ENCODE measurements at places on chromosomes 6 and 20.
A peak's percentile ranks its signal among the peaks of the same experiment; 100 is the strongest.

GRCh38 chr6:107132330-107132954, 17.1 kb upstream of the BEND3 start:
- no peaks in the 10 kb centered on the region for H3K27me3 ChIP-seq
- no peaks in the 10 kb centered on the region for H3K36me3 ChIP-seq
- no peak overlapping the region for H3K27ac ChIP-seq
- DNase-seq, result peak; percentile 56

DNA sequence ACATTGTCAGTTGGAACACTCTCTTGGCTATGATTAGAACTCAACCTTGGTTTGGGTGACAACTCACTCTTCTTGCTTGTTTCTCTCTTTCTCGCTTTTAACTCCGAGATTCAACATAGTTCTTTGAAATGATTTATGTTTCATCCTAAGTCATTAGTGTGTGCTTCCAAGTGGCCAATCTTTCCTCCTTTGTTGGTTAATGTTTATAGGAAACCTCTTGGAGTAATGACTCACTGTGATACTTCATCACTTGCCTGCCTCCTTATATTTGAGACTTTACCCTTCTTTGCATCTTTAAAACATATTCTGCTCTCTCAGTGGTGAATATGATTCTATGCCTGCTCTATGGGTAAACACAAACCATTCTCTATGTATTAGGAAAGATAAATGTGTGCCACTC, 279.7 kb upstream of the FLRT3 start:
- H3K4me1 ChIP-seq, result no peaks in the 10 kb centered on the region
- H3K36me3 ChIP-seq, result no peaks in the 10 kb centered on the region

GRCh38 chr6:5243069-5243468, 17.7 kb downstream of the LYRM4 start:
- no peak overlapping the region for H3K27ac ChIP-seq
- H3K27me3 ChIP-seq, result no peaks in the 10 kb centered on the region
- DNase-seq, result no peak
- no peaks in the 10 kb centered on the region for H3K4me1 ChIP-seq

DNA sequence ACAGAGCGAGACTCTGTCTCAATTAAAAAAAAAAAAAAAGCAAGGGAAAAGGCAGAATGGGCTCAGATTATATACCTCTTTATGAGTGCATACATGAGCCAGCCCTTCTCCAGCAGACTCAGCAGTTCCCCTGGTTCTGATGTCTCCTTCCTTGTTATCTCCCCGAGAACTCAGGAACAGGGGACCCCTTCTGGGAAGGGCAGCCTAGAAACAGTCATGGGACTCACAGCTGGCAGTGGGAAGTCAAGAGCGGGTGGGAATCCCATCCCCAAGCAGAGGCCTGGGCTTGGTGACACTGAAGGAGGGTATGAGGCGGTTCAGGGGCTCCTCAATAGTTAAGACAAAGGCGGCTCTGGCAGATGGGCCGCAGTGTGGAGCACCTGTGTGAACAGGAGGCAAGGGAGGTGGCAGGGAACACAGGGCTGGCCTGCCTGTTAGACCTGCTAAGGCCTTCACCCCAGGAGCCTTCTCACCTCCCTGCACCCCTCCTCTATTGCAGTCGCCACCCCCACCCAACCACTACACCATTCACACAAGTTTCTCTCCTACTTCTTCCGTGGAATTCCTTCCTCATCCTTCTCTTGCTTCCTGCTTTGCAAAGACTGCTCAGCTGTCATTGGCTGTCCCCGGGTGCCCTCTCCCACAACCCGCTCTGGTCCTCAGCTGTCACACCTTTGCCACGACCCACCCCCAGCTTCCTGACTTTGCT, 29.7 kb upstream of the MDFI start:
- no peaks in the 10 kb centered on the region for H3K4me1 ChIP-seq
- no peak overlapping the region for H3K4me3 ChIP-seq
- H3K27ac ChIP-seq, result no peak overlapping the region
- DNase-seq, result no peak
- no peaks in the 10 kb centered on the region for H3K27me3 ChIP-seq

- no peaks in the 10 kb centered on the region for H3K27me3 ChIP-seq
- no peak overlapping the region for H3K4me3 ChIP-seq
- no peaks in the 10 kb centered on the region for H3K4me1 ChIP-seq
- no peak overlapping the region for H3K27ac ChIP-seq
- H3K36me3 ChIP-seq, result no peaks in the 10 kb centered on the region
These were observed 7.7 kb upstream of the PTGIS start for GRCh38 chr20:49575551-49576060.

- H3K4me1 ChIP-seq, result no peaks in the 10 kb centered on the region
- DNase-seq, result no peak
- H3K27me3 ChIP-seq, result no peaks in the 10 kb centered on the region
These were observed 30.5 kb upstream of the AKAP12 start for GRCh38 chr6:151209071-151209831.

GRCh38 chr6:4970739-4971395, 33.0 kb downstream of the RPP40 start:
- H3K4me1 ChIP-seq, result no peaks in the 10 kb centered on the region
- no peaks in the 10 kb centered on the region for H3K27me3 ChIP-seq
- H3K4me3 ChIP-seq, result no peak overlapping the region
- no peak overlapping the region for H3K27ac ChIP-seq
- no peak for DNase-seq

DNA sequence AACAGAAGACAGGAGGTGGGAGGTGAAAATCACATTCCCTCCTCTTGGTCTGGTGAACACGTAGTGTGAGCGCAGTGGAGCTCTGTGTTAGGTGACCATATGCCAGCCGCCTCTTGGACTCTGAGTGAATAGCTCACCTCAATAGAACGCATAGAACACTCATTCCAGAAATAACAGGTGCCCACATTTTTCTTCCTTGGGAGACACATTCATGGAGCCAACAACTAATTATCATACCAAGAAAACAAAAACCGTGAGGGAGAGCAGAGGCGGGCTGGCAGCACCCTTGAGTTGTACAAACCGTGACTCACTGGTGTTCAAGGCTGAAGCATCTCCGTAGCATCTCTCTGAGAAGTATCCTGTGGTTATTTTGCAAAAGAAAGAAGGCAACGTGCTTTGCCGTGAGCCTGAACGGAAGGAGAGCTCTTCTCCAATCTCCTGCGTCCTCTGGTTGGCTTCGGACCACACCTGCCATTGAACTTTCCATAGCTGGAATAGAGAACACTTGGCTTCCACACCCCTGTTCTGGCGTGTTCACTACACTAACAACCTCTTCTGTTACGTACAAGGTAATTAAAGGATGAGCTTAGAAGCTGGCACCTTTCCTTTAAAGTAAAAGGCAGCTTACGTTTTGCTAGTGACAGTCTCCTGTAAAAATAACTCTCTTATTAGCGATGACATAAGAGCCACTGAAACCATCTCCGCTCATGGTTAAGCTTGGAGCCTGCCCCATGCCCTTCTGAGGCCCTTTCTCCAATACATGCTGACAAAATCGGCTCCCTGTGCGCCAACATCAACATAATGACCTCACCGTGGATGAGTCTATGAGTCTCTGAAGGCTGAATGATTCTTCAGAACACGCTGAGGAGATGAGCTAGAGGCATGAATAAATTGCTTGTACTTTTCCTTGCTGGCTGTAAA, 30.2 kb upstream of the SGK1 start:
- H3K36me3 ChIP-seq, result no peaks in the 10 kb centered on the region
- no peak overlapping the region for H3K4me3 ChIP-seq
- H3K27ac ChIP-seq, result no peak overlapping the region
- H3K4me1 ChIP-seq, result no peaks in the 10 kb centered on the region
- no peaks in the 10 kb centered on the region for H3K27me3 ChIP-seq

- H3K4me3 ChIP-seq, result no peak overlapping the region
- no peak overlapping the region for H3K27ac ChIP-seq
- no peak for DNase-seq
- H3K27me3 ChIP-seq, result no peaks in the 10 kb centered on the region
- H3K4me1 ChIP-seq, result no peaks in the 10 kb centered on the region
These were observed 12.9 kb downstream of the SALL4 start for GRCh38 chr20:51789434-51789833.

GRCh38 chr6:63352544-63353285, 32.9 kb upstream of the LGSN start:
- no peak overlapping the region for H3K27ac ChIP-seq
- H3K36me3 ChIP-seq, result no peaks in the 10 kb centered on the region
- H3K4me3 ChIP-seq, result peak overlapping the region; percentile 11
- H3K27me3 ChIP-seq, result no peaks in the 10 kb centered on the region
- no peak for DNase-seq

DNA sequence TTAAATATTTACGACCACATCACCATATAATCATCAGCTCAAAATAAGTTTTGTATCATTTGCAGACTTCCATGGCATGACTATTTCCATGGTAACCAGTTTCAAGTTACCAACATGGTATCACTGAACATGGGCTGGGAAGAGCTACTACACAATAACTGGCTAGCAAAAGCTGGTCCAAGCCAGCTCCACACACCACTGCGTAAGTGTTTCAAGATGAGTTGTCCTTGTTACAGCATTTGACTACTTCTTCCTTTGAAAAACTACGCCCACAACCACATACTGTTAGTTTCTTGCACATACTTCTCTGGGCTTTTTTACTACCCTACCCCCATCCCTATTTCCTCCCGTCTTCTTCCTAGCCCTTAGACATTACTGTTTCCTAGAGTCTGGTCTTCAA, 8.5 kb downstream of the CD164 start:
- H3K4me1 ChIP-seq, result peaks cover 8% of the 10 kb centered on the region
- no peak for DNase-seq
- H3K27ac ChIP-seq, result no peak overlapping the region
- H3K27me3 ChIP-seq, result no peaks in the 10 kb centered on the region
- H3K4me3 ChIP-seq, result no peak overlapping the region
- H3K36me3 ChIP-seq, result no peaks in the 10 kb centered on the region
